ENCODE measurements at places on chromosomes 2 and 18.
A peak's percentile ranks its signal among the peaks of the same experiment; 100 is the strongest.

- DNase-seq, result peak; percentile 65
Observed at GRCh38 chr2:202848813-202849212, 22.8 kb downstream of the ICA1L start.

DNA sequence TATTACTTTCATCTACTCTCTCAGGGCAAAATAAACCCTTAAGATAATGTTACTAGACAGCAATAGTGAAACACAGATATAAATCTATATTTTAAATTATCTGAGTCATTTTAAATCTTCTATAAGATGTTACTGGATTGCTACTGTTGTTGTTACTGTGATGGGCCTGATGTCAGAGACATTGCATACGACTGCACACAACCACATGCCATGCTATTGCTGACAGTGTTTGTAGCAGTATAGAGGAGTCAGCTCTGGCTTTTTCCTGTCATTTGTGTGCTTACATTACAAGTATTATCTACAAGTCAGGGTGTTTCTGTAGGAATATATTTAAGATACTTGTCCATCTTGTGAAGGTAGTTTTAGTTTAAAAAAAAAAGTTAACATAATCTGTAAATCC lies 63.9 kb downstream of the CCDC148 start:
- no peak for DNase-seq

DNA sequence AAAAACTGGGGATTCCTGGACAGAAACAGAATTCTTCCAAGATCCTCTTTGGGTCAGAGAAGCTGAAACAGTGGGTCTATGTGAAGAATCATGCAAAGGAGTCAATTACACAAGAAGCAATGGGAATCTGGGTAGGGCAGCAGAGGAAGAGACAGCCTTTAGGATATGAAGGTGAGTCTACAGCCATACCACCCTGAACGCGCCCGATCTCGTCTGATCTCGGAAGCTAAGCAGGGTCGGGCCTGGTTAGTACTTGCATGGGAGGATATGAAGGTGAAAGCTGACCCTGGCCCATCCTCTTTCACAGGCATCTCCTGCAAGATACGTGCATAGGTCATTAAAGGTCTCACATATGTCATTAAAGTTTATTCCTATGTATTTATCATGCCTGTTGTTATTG lies 1080.9 kb upstream of the FANCL start:
- DNase-seq, result no peak

DNA sequence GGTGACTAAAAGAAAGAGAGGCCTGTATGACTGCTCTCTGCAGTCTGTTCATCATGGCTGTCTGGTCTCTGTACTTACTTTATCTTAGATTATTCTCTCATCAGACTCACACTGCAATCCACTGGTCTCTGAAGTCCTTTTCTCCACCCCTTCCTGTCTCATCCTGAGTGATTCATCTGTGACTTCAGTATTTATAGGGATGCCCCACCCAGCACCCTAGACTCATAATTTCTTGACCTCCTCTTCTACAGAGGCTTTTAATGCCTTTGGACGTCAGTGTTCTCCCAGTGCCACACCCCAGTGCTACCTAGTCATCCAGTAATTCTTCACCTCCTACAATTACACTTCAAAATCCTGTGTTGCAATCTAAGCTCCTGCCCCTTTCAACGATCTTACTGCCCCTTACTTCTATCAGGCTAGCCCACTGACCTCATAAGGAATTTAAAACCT lies 14.9 kb upstream of the ITPRID2 start:
- DNase-seq, result peak; percentile 26

GRCh38 chr2:15826273-15826717 lies 114.1 kb upstream of the MYCN start:
- no peak for DNase-seq

DNA sequence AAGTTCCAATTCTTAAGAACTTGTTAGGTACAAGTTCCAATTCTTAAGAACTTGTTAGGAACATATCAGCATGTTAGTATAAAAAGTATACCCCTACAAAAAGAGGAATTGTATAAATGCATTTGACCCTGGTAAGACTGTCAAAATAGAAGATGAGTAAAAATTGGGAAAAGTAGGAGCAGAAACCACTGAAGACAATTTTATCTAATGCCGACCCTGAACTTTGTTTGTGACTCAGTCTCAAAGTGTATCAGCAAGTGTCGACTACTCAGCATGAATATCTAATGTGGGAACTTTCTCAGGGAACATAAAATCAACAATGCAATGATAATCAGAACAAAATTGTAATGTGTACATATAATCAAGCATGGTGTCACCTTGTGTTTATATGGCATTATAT lies 583 bp upstream of the CD226 start:
- no peak for DNase-seq

- DNase-seq, result no peak
Observed at GRCh38 chr2:136248907-136249306, 131.0 kb upstream of the CXCR4 start.

- DNase-seq, result no peak
Observed at GRCh38 chr2:138018866-138019688, 54.8 kb downstream of the HNMT start.

DNA sequence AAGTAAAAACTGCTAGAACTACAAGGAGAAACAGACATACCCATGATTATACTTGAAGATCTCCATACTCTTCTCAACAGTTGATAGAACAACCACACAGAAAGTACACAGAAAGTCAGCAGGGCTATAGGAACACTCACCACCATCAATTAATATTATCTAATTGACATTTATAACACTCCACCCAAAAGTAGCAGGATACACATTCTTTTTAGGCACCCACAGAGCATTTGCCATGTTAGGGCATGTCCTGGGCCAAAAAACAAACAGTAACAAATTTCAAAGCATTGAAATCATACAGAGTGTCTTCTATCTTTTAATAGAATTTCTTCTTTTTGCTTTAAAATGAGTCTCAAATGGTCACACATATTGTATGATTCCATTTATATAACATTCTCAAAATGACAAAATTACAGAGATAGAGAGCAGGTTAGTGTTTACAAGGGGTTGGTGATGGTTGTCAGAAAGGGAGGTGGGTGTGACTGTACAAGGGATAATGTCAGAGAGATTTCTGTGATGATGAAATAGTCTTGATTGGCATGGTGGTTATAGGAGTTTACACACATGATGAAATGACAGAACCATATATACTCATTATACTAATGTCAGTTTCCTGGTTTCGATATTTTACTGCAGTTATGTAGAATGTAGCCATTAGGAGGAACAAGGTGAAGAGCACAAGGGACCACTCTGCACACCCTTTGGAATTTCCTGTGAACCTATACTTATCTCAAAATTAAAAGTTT lies 82.8 kb downstream of the NCK2 start:
- DNase-seq, result peak; percentile 46

DNA sequence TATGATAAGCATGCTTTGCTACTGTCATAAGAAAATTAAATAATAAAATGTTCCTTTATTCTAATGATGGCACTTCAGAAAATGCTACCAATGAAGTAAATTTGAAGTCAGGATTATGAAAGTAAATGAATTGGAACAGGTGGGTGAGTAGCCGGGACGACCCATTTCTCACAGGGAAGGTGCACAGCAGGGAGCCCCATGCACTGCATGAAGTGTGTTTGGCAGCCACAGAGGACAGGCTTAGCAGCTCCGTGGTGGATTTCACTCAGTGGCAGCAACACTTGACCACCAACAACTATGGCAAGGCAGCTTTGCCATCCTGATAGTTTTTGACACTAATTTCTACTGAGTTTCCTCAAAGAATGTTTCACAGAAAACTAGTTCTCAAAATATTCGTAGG lies 146.3 kb downstream of the ATL2 start:
- DNase-seq, result no peak

DNA sequence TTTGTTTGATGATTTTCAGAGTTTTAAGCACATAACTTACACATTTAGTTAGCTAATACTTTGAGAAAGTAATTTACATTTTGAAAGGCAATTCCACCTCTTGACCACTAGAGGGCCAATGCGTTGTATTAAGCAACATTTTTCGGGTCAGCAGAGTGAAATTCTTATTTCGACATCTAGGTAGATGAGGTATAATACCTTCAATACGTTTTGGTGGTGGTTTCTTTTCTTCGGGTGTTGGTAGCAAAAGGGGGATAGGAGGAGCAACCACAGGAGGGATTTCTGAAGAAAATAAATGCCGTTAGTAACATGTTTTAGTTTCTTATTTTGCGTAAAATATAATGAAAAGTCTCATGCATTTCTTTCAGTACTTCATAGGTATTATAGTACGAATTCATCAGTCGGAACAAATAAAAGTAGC lies 106.3 kb downstream of the TTN start:
- peak; percentile 69 for DNase-seq

DNA sequence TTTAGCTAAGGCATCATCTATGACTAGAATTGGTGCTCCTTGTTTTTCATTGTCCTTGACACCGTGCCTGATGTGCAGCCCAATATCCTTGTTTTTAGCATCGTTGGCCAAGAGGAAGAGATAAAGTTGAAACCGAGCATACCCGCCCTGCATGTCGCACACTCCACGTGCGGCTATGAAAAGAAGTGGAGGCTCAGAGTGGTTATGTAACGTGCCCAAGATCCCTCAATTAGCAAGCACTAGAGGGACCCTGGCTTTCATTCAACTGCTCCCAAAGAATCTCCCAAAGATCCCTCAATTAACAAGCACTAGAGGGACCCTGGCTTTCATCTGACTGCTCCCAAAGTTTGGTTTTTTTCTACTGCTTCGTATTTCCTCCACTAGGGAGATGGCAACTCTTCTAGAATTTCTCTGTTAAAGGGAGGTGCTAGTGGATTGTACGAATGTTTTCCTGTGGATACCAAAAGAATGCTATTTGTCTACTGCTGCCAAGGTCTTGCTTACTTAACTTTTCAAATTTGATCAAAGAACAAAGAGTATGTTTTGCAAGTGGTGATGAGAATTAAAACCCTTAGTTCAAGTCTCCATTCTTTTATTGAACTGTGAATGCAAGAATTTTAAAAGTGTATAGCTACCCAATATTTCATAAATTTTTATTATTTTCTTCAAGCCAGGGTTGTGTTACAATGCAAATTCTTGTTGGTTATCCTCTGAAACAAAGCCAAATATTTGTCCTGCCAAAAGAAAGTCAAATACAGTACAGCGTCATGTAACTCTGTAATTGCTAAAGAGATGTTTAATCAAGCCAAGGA lies 92.1 kb downstream of the AOX1 start:
- DNase-seq, result no peak

DNA sequence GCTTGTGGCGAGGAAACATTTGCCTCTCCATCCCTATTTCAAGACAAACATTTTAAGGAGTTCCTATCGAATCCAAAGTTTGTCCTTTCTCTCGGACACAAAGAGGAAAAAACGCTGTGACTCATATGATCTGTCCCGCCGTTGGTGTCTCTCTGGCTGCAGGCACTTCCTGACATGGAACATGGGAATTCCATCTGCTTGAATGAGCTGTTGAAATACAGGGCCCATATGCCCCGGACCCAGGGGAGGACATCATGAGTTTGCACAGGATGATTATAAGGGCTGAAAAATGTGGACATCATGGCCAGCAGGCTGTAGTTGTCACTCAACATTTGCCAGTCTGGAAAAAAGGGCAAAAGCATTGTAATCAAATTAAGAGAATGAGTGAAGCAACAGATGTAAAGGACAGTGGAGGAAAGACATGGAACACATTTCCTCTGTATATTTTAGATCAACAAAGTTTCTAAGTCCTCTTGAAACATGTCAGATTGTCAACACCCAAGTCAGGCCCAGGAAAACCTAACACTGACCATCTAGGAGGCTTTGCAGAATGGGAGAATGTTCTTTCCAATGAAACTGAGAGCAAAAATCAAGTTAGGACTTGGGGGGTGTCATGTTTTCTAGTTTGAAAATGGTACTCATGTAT lies 103.2 kb upstream of the SMIM21 start:
- DNase-seq, result no peak

GRCh38 chr2:36544638-36545338 lies 53.2 kb downstream of the FEZ2 start:
- no peak for DNase-seq

- no peak for DNase-seq
Observed at GRCh38 chr2:127615511-127616166, 30.3 kb upstream of the GPR17 start.

DNA sequence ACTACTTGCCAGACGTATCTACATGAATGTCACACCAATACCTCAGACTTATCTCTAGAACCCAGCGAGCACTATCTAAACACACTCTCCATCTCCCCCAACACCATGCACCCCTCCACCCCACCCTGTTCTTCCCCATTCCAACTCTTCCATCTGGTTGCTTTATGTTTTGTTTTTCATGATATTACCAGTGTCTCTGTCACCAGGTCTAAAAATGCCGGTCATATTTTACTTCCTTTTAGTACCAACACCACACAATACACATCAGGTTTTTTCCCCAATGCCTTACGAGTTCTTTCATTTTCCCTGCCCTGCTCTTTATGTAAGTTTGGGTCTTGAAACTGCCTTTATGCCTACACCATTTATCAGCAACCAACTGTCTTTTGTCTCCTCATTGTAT lies 10.2 kb upstream of the ITGA4 start:
- no peak for DNase-seq

DNA sequence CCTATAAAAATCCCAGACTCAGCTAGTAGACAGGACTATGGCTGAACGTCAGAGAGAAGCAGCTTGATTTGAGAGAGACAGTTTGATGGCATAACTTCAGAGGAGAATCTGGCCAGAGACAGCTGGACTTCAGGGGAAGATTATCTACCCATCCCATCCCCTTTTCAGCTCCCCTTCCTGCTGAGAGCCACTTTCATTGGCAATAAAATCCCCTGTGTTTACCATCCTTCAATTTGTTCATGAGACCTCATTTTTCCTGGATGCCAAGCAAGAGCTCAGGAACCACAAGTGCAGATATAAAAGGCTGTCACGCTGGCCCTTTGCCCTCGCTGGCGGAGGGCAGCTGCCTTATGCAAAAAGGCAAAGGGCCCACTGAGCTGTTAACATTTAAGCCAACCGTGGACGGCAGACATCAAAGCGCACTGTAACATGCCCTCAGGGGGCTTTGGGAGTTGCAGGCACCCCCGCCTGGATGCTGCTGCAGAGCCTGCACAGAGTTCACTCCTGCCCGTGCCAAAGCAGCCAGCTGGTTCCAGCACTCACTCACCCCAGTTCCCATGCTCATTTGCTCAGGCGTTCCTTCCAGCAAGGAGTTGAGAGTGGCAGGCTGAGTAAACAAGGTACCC lies 164.3 kb upstream of the PGAP1 start:
- DNase-seq, result no peak

- DNase-seq, result no peak
Observed at GRCh38 chr2:3243804-3244203, 133.8 kb downstream of the EIPR1 start.

- no peak for DNase-seq
Observed at GRCh38 chr18:53458944-53459580, 765.4 kb downstream of the MBD2 start.

Data from suppressor macrophage (primary cell).